ENCODE measurements at places on chromosomes 2 and 18. TPM values are rescaled to one million over a fixed set of nuclear protein-coding genes. Genes with fewer than 3 reads are reported as not detected.

The FASTKD2 gene
- total RNA-seq: 88.0 TPM

The ASPRV1 gene
- 0.40 TPM for total RNA-seq

The LRRTM4 gene
- 1.2 TPM for total RNA-seq

The ROCK1 gene
- total RNA-seq: 37.8 TPM

The ICOS gene
- not detected for total RNA-seq

The DOK6 gene
- total RNA-seq: 17.2 TPM

The CLEC4F gene
- total RNA-seq: 0.13 TPM

The GCG gene
- not detected for total RNA-seq

DNA sequence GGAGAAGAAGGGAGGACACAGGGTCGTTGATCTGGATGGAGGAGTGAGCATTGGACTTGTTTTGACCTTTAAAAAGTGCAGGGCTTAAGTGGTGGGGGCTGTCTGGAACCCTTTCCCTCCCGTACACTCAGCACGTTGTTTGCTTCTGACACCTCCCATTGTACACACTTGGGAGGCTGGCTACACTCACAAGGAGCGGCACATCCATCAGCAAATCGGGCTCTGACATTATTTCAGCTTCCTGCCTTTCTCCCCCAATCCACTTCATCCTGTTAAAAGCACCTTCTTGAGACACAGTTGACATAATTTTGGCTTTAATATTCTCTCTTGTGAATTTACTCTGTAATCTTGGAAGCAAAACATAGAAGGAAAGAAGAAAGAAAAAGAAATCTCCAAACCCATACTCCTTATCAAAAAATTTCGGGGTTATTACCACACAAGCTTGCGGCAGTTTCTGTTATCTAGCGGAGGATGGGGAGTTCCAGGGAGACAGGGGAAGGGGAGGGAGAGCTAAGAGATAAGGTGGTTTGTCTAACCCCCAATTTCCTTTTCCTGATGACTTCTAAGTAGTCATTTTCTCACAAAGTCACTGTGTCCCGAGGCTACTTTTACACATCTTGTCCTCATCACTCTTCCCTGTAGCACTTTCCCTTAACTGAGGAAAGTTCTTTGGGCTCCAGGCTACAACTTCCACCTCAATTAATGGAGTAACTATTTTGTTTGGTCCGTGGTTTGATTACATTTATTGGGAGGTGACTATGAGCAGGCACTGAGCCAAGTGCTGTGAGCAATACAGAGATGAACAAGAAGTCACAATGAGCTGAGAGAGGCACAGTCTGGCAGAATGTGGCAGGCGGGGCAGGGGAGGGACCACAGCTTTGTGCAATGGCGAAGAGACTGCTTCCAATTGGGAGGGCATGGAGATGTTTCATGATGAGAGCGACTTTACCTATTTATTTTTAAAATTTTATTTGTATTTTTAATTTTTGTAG is 240.1 kb upstream of the MEX3C start:
- DNase-seq: no peak

- no peak for DNase-seq
Measured at GRCh38 chr18:47997338-47997780, 66.9 kb upstream of the SMAD2 start.

DNA sequence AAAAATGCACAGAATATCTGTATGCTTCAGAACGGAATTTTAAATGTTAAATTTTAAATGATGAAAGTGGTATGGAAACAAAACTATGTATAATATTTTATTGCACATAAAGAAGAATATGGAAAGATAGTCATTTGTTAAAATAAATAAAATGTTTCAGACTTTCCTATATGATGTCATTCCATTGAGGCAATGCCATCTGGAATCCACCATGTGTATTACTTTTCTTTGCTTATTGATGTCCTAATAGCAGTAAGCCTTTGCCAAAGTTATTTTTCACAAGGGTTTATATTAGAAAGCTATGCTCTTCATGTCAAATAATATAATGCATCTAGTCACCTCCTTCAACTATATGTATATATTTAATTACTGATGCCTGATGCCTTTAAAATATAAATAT is 601.6 kb upstream of the PKDCC start:
- no peak for DNase-seq

DNA sequence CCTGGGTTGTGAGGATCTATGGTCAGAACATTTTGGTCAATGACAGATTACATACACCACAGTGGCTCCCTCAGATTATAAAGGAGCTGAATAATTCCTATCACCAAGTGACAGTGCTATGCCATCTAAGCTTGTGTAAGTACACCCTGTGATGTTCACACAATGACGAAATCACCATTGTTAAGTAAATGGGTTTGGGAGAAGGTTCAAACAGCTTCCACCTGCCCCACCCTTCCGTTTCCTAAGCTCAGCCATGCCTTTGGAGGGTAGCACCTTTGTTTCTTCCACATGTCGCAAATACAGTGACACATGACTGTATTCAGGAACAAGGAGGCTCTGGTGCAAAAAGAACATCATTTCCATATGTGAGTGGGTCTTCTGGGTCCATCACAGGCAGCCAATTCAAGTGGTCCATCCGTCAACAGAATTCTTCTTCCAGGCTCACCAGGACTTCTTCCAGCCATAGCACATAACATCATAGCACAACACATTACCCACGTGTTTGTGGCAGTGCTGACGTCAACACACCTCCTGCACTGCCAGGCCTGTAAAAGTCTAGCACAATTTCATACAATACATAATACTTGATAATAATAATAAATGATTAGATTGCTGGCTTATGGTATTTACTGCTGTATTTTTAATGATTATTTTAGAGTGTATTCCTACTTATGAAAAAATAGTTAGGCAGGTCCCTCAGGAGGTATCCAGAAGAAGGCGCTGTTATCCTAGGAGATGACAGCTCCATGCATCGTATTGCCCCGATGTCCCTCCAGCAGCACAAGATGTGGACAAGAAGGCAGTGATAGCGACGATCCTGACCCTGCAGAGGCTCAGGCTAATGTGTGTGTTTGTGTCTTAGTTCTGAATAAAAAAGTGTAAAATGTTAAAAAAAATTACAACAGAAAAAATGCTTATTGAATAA is 264.8 kb downstream of the ANAPC1 start:
- peak; percentile 82 for DNase-seq

GRCh38 chr2:73036766-73037165 is 34.7 kb downstream of the SFXN5 start:
- DNase-seq: no peak

DNA sequence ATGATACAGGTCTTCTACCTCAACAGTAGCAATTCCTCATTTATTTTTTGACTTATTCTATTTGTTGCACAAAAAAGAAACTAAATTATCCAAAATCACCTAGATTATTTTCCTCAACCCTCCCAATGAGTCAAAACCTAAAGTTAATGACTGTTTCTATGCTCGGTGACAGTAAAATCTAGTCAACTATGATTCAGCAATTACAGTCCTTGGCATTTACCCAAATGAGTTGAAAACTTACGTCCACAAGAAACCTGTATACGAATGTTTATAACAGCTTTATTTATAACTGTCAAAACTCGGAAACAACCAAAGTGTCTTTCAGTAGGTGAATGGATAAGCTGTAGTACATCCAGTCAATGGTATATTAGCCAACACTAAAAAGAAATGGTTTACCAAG is 439.3 kb downstream of the CBLN2 start:
- DNase-seq: no peak

DNA sequence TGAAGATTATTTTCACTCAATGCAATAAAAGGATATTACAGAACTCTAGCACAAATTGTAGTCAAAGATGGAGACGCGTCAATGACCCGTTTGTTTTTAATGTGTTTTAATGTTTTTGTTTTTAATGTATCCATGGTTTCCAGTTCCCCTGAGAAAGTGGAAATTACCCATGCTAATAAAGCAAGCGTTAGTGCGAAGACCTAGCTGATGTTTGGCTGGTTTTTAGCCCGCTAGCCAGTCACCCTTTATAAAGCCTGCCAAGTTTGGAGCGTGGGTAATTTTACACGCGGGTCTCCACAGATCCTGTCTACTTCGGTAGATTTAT is 430 bp upstream of the CHMP1B start:
- no peak for DNase-seq

DNA sequence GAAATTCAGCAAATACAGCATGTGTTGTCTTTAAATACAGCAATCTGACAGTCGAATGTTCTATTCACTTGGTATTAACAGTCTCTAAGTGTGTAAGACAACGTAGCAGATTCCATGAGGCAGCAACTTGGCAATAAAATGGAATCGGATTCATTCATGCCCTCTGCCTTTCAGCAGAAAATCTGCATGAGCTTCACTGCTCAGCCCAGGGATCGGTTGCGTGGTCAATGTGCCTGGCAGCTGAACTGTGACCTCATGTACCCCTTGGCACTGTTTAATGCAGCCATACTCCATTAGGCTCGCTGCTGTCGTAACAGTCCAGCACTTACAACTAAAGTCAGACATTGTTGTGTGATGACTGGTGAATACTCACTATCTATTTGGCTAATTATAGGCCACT is 17.7 kb upstream of the RGPD4 start:
- no peak for DNase-seq

DNA sequence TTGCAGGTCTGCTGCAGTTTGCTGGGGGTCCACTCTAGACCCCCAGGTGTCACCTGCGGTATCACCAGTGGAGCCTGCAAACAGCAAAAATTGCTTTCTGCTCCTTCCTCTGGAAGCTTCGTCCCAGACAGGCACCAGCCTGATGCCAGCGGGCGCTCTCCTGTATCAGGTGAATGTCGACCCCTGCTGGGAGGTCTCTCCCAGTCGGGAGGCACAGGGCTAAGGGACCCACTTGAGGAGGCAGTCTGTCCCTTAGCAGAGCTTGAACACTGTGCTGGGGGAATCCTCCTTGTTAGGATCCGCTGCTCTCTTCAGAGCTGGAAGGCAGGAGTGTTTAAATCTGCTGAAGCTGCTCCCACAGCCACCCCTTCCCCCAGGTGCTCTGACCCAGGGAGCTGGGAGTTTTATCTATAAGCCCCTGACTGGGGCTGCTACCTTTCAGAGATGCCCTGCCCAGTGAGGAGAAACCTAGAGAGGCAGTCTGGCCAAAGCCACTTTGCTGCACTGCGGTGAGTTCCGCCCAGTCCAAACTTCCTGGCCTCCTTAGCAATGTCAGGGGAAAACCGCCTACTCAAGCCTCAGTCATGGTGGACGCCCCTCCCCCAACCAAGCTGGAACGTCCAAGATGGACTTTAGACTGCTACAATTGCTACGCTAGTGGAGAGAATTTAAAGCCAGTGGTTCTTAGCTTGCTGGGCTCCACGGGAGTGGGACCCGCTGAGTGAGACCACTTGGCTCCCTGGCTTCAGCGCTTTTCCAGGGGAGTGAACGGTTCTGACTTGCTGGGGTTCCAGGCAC is 652.5 kb downstream of the KCNJ3 start:
- DNase-seq: peak; percentile 39

- DNase-seq: peak; percentile 24
Measured at GRCh38 chr2:150526827-150527226, 39.4 kb upstream of the RND3 start.

DNA sequence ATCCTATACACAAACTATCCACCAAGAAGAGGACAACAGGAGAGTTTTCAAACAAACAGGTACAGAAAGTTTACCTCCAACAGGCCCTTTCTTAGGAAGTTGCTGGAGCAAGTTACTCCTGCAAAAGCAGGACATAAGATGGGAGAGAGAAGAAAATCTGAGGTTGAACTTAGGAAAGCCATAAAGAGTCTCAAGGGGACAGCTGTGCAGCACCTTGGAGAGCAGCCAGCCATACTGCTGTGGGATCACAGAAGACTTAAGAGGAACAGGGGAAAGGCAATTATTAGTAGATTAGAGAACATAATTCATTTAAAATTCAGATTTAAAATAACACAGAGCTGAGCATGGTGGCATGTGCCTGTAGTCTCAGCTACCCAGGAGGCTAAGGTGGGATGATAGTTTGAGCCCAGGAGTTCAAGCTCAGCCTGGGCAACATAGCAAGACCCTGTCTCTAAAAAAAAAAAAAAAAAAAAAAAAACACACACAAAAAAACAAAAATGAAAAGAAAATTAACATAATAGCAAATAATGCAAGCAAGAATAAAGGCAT is 148.1 kb upstream of the SIX3 start:
- DNase-seq: no peak

DNA sequence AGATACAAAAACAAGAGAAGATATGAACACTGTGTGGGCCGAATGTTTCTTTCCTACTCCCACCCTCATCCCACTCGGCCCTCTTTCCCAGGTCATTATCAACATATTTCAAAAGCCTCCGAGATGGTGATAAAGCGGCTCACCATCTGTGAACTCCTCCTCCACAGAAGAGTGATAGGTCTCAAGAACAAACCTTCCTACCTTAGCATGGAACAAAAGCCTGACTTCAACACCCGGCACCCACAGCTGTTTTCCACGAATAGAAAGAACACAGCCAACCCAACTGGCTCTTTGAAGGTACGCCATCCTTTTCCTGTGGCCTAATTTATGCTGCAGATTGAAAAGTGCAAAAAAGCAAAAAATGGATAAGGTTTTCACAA is 28.8 kb downstream of the BCL2 start:
- DNase-seq: no peak

DNA sequence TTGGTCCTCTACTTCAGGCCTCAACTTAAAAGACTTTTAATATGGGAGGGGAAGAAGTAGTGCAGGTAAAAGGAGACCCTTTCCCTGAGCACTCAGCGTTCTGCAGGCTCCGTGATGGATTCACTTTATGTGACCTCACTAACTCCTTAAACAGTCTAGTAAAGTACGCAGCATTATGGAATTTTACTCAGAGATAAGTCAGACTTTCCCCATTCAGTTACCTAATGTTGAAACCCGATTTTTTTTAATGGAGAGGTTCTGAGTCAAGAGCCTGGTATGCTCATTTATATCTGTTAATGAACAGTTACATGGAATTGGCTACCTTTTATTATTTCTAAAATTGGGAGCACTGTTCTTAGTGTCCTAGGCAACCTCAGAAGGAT is 34.1 kb downstream of the RASGRP3 start:
- DNase-seq: no peak

DNA sequence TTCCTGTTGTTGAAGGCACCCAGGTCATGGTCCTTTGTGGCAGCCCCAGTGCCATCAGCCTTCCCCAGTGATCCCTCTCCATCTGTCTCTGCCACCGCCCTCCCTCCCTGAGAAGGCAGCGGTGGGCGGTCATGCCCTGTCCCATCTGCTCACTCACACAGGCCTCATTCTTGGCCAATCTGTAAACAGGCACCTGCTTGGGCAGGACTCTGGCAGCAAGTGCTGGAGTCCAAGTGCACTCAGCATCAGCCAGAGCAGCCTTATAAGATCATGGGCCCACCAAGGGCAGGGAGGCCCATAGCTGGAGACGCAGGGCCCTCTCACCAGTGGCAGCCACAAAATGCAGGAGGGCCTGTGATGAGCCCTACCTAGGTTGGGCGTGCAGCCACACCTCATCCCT is 140.9 kb downstream of the TWIST2 start:
- no peak for DNase-seq

DNA sequence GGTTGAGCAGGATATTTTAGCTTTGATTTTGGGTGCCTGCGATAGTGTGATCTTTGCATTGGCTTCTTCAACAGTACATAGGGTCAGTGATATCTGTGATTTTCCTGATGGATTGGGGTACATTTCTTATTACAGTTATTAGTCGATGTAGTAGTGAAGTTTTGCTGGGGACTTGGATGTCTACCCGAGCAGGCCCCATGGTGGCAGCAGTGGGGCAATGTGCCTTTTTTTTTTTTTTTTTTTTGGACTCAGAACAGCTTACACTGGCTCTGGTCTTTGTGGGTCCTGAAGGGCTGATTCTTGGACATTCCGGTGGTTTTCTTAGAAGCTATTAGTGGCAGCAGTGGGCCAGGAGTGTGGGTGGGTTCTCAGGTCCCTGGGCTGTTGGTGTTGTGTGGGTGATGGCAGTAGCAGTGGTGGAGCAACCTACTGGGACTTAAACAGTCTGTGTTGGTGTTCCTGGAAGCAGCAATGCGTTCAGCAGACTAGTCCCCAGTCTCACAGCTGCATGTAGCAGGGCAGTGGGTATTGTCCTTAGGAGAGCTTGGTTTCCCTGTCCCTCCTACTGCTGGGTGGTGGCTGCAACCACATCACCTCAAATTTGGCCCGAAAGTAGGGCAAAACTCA is 53.7 kb upstream of the SLC4A10 start:
- DNase-seq: peak; percentile 10
